ENCODE measurements at places on chromosomes 12 and 14.

- DNase-seq: no peak
These were observed 74.7 kb downstream of the DIO3 start for GRCh38 chr14:101635749-101636560.

GRCh38 chr14:98957211-98958047 lies 314.6 kb downstream of the BCL11B start:
- DNase-seq: peak; percentile 16

DNA sequence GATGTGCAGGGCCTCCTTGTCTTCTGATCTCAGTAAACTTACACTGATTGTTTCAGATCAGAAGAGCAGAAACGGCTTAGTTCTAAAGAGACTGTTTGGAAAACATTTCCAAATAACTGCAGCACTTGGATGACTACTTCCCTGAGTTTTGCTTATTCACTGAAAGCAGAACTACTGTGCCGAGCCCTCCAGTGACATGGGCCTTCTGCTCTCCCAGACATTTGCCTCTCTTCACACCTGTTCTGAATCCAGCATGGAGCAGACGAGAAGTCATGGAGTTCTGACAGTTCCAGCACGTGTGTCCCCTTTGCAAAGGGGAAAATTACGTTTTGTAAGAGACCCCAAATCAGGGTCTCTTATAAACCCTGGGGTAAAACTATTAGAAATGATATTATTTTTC lies 31.4 kb downstream of the ETNK1 start:
- no peak for DNase-seq

GRCh38 chr12:21296348-21296747 lies 38.4 kb downstream of the SLCO1A2 start:
- no peak for DNase-seq

DNA sequence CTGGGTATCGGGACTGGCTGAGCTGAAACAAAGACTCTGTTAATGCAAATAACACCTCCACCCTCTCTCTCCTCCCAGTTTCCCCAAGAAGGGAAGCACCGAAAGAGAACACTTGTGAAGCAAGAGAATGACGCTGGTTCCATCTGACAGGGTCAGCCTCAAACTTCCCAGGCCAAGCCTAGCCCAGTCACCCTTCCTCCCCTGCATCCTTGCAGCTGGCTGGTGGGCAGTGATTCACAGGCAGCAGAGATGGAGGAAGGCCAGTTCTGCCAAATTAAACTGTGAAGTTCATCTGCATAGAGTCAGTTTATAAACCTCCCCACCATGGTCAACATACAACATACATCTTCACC lies 2.8 kb downstream of the LRRC74A start:
- DNase-seq: peak; percentile 2

DNA sequence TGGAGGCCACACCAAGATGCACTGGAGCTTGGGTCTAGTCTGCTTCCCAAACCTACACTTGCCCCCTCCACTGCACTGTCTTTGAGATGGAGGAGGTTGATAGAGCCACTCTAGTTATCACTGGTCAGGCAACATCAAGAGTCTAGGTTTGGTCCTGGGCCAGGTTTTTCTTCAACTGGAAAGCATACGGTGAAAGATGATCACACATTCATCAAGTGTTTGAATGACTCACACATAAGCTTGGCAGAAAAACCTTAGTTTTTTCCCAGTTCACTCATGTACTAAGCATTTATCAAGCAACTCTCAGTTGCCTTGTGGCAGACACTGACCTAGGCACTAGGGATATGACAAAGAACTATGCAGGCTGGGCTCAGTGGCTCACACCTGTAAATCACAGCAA lies 84.5 kb downstream of the PLEKHG3 start:
- peak; percentile 72 for DNase-seq

GRCh38 chr12:111636209-111636945 lies 37.3 kb upstream of the ATXN2 start:
- peak; percentile 71 for DNase-seq

GRCh38 chr12:2187195-2187945 lies 134.6 kb downstream of the CACNA1C start:
- no peak for DNase-seq

DNA sequence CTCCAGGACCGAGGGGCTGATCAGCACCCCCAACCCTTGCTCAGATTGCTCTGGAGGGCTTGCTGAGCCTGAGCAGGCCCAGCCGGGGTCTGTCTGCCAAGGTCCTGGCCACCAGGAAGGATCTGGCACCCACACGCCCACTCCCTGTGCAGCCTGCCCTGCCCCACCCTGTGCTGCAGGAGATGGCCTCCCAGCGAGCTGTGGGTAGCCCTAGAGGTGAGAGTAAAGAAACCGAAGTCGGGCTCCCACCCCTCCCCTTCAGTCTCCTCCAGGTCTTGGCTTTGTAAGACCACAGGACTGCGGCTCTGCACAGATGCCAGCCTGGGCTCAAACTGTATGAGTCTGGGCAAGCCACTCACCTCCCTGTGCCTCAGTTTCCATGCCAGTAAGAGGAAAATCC lies 307.8 kb downstream of the BCL11B start:
- DNase-seq: no peak

DNA sequence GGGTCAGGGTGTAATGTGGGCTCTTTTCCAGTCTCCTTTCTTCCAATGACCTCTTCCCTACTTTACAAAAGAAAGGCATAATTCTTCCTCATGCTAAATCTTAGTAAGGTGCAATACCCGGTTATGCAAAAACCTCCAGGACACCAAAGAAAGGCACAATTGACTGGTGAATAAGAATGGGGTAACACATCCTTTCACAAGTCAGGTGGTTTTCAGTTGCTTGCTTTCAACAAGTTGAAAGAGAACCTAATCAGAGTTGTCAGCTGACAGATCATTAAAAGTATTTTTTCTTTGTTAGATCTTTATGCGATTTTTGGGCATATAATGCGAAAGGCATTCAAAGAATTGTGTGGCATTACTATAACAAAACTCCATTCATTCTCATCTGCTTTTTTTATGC lies 1.3 kb upstream of the AEBP2 start:
- no peak for DNase-seq

DNA sequence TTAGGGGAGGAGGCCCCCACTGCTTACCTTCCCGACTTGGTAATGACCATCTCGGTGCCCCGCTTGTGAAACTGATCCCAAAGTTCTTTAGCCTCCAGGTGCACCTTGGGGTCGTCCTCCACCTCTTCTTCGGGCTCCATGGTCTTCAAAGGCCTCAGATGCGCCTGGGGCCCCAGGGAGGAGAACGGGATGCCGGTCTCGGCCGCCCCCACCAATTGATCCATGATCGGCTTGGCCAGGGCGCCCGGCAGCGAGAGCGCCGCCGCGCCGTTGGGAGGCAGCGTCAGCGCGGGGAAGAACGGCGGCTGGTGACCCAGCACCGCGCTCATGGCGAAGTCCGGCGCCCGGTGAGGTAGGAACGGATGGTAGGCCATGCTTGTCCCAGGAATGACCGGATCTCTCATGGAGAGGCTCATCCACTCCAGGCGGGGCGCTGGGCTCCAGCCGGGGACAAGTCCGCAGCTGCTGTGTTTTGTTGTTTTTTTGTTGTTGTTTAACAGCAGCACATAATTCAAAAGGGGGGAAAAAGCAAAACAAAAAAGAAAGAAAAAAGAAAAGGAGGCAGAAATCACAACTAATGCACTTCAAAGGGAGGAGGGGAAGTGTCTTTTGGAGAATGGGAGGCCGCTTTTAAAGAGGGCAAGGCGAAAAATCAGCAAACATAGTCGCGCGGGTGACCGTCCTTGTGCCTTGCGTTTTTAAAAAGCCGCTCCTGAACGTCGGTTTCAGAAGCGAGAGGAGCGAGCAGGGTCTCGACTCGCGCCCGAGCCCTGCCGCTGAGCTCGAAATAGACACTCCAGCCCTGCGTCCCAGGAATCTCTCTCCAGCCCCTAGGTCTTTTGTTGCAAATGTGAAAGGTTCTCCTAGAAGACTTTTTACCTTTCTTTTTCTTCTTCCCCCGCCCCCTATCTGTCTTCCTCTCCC lies 928 bp downstream of the TBX3 start:
- peak; percentile 31 for DNase-seq

- DNase-seq: no peak
These were observed 70.8 kb upstream of the GNG2 start for GRCh38 chr14:51789596-51789995.

DNA sequence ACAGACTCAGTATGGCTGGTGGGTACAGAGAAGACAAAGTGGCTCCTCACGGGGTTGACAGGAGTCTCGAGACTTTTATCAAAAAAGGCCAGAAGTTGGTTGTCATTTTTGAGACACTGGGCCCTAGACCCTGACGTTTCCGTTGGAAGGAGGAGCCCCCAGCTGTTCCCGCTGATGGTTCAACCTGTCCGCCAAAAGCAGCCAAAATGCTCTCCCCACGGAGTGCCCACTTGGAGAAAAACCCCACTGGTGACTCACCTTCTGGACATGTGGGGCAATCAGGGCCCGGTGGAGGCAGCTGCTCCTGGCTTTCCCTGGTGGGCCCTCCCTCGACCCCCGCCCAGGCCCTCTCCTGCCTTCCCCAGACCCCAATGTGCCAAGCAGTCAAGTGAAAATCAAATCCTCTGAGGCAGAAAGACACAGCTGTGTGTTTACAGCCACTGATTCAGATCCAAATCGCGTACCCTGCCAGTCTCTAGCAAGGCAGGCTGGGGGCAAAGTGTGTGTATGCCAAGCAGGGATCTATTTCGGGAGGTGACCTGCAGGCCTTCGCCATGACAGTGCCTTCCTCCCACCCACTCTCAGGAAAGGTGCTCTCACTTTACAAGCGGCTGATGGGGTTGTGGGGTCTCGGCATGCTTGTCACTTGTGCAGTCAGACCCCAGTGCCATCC lies 347.4 kb downstream of the DPF3 start:
- DNase-seq: no peak

GRCh38 chr12:17954788-17955187 lies 135.2 kb downstream of the RERGL start:
- DNase-seq: no peak

GRCh38 chr12:123061441-123062205 lies 81.1 kb downstream of the ARL6IP4 start:
- DNase-seq: no peak

DNA sequence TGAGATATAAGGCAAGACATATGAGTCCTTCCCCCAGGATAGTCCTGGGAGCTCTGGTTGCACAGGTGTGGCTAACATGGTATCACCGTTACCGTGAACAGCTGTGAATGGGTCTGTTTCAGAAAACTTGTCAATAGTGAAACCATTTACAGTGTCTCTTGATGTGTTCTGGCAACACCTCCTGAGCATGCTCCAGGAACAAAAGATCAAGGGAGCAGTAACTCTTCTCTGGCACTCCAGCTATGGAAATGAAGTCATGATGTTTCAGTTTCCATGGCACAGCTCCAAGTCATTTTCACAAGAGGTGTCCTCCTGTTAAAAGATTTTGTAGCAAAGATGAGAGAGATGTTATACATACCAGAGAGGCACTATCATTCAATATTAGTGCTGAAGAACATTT lies 253.7 kb downstream of the SNAPC1 start:
- DNase-seq: peak; percentile 48

DNA sequence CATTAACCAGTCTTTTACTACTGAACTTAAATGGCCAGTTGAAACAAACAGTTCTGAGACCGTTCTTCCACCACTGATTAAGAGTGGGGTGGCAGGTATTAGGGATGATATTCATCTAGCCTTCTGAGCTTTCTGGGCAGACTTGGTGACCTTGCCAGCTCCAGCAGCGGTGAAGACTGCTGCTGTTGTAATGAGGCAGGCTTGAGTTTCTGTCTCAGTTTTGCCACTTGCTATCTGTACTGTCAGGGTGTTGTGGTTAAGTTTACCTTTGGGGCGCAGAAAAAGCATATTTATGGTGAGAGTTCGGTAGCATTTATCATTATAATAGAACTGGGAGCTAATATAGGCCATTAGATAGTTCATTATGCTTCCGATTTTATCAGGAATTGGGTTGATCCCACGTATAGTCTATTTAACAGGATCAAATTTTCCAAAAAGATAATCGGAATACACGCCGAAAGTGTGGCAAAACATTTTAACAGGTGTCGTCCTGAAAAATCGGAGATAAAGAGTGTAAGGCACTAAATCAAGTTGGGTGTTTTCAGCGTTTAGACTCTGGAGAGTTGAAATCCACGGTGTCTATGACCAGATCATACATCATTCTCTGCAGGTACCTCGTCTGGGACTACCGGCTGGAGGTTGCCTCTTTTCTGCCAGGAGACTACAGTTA lies 688 bp upstream of the NECAP1 start:
- DNase-seq: no peak

DNA sequence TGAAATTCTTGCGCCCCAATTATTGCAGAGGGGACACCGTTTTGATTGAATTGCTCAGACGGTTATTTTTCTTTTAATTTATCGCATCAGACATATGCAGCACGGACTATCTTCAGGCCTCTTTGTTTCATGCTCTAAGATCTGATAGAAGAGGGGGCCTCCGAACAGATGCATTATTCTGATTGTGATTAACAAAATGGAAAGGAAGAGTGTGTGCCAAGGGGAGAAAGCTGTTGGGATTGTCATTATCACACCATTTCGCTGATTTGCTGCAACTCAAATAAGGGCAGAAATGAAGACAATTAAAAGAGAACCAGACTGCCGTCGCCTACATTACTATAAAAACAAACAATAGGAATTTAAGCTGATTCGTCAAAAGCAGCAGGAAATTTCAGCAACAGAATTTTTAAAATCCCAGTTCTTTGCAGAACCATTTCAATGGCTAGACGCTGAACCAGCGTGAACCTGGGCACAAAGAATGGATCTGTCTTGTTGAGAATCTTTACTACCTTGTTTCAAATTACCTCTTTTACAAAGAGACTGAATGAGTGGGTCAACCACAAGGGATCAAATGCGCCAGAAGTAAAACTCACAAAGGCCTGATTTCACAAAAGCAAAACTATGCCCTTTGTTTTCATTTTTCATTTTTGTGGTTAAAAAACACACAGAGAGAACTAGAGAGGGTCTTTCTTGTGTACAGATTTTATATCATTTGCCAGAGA lies 30.6 kb downstream of the TMEM132D start:
- DNase-seq: no peak

DNA sequence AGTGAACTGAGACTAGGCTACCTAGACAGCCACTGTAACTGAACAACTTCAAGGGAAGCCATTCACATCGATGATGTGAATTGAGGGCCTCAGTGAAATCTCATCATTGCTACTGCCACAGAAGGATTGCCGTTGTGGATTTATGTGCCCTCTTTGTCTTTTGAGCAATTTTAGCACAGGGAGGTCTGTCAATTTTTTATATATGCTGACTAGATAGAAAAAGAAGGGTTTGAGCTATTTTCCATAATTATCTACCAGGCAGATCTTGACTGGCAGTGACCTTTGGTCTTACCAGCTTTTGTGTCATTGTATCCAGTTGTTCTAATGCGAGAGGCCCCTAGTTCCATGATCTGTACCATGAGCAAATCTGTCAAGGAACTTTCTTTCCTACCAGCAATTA lies 179.4 kb downstream of the ERC1 start:
- no peak for DNase-seq

- no peak for DNase-seq
These were observed 67.6 kb downstream of the AACS start for GRCh38 chr12:125132698-125133400.

DNA sequence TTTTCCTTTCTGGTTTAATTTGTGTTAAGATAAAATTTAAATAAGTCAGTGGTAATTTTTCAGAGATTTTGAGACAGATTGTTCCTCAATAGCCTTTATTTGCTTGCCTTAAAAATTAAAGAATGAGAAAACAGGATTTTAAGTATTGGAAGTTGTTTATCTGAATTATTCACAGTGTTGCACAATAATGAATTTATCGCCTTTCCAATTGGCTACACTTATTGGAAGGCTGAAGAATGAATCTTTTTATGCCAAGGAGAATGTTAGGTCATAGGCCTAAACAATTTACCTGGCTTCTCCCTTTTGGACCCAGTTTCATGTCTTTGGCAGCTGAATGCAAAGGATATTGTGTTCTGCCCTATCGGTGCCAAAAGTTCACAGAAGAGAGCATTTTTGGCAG lies 250.2 kb downstream of the NPAS3 start:
- no peak for DNase-seq

- no peak for DNase-seq
These were observed 23.8 kb downstream of the POMT2 start for GRCh38 chr14:77296906-77297305.
